ENCODE measurements at places on chromosomes 7 and 10.

- DNase-seq: no peak
Observed at GRCh38 chr7:116577320-116577871, 52.6 kb downstream of the CAV1 start.

DNA sequence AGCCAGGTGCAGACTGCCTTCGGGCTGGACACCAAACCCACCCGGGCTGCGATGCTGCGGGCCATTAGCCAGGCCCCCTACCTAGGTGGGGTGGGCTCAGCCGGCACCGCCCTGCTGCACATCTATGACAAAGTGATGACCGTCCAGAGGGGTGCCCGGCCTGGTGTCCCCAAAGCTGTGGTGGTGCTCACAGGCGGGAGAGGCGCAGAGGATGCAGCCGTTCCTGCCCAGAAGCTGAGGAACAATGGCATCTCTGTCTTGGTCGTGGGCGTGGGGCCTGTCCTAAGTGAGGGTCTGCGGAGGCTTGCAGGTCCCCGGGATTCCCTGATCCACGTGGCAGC lies 50.0 kb downstream of the VWA2 start:
- no peak for DNase-seq

DNA sequence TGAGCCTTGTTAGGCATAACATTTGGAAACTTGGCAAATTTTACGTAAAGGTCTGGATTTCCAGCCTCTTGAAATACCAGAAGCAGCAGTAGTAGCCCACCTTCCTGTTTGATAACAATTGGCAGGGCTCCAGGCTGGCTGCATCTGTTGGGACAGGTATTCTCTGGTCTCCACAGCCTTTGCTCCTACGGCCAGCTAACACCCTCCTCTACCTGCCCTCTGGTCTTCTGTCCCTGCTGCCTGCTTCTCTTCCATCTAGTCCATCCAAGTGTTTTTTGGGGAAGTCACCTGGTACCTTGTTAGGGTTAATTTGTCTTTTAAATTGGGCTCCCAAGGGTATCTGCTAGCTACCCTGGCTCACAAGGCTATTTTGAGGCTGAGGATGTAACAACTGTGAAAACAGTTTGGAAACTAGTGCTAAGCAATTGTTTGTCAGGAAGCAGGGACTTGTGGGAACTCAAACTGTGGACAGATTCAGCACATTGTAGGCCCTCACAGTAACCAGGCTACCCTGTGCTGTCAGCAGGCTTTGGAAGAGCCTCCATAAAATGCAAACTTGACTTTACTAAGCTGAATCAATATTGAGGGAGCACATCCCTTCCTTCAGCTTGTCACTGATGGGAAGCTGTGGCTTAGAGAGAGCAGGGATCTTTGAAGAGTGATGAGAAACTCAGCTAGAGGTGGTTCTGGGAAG lies 8.5 kb downstream of the RPS24 start:
- DNase-seq: no peak

- no peak for DNase-seq
Observed at GRCh38 chr10:98676895-98677294, 230.2 kb upstream of the HPS1 start.

DNA sequence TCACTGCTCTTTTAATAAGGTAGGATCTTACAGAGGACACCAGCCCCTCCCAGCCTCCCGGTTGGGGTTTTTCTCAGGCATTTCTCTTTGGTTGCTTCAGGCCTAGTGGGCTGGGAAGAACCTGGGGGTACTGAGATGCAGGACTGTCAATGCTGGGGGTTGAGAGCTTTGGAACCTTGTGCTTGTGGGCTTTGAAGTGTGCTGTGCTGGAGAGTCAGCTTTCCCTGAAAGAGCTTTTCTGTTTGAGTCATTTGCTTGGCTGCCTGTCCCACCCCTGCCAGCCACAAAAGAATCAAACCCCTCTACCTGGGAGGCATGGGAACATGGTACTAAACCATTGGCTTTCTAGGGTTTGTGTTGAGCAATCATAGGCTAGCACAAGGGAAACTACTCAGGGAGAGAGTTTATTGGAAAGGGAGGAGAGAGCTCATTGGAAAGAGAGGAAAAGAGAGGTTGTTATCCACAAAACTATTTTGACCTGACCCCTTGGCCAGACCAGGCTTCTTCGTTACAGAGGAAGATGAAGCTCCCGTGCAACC lies 1.4 kb downstream of the SCD start:
- peak; percentile 30 for DNase-seq

- no peak for DNase-seq
Observed at GRCh38 chr7:153935095-153935494, 117.1 kb upstream of the DPP6 start.

GRCh38 chr7:106178593-106179134 lies 66.6 kb upstream of the SYPL1 start:
- peak; percentile 50 for DNase-seq

DNA sequence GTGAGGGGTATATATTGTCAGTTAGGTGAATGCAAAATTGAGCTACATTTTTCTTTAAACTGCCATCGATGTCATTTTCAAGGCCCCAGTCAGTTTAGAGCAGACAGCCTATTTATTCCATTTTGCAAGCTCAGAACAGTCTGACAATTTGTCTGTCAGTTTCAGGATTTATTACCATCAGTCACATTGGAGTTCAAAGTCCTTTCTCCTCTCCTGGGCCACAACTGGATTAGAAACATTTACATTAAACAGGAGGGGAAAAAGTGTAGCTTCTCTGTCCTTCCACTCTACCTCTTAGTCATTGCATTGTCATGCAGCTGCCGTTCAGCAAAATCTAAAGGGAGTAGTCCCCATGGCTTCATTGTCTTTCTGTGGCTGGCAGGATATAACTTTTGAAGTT lies 3.5 kb upstream of the GHITM start:
- peak; percentile 14 for DNase-seq

GRCh38 chr7:16695621-16696237 lies 49.7 kb downstream of the BZW2 start:
- DNase-seq: peak; percentile 77

- no peak for DNase-seq
Observed at GRCh38 chr10:112379635-112380296, 5.8 kb downstream of the ACSL5 start.

- DNase-seq: peak; percentile 59
Observed at GRCh38 chr7:41437257-41438196, 265.4 kb downstream of the INHBA start.

GRCh38 chr10:47104151-47104605 lies 192.9 kb downstream of the PTPN20 start:
- DNase-seq: no peak
